ENCODE measurements at places on chromosomes 4 and X.

DNA sequence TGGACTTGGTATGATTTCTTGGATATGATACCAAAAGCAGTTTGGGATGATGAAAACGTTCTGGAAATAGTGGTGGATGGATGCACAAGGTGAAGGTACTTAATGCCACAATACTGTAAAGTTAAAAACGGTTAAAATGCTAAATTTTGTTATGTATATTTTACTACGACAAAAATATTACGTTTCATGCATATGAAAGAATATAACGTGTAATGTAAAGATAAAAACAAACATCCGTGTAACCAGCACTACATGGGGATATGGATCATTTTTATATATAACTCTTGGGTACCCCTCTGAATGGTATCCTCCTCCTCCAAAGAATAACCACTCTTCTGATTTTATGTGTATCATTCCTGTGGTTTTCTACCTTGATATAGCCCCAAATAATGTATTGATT is 862 bp upstream of the CENPU start:
- DNase-seq, result no peak

GRCh38 chr4:4729206-4729605 is 130.3 kb upstream of the MSX1 start:
- DNase-seq, result no peak

GRCh38 chrX:69149466-69150280 is 15.6 kb downstream of the PJA1 start:
- no peak for DNase-seq

DNA sequence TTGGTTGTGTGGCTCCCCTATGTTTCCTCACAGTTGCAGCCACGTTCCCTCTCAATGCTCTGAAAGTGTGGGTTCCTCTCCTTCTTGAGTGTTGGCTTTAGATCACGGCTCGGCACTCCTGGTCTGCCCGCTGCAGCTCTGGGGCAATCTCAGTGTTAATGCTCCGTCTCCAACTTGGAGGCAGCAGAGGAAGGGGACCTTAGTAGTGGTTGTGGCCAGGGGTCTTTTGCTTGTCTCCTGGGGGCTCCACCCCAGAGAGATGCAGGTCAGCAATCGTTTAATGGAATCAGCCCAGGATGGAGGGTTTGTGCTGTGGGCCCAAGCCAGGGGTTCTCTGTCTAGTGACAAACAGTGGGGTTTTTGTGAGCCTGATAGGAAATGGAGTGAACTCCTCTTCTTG is 849.4 kb upstream of the DIAPH2 start:
- no peak for DNase-seq

- no peak for DNase-seq
These were observed 466.1 kb downstream of the C4orf33 start for GRCh38 chr4:129561886-129562671.

- no peak for DNase-seq
These were observed 119.6 kb downstream of the PDLIM5 start for GRCh38 chr4:94571298-94571697.

GRCh38 chrX:22538580-22538979 is 265.9 kb downstream of the CBLL2 start:
- DNase-seq, result no peak

DNA sequence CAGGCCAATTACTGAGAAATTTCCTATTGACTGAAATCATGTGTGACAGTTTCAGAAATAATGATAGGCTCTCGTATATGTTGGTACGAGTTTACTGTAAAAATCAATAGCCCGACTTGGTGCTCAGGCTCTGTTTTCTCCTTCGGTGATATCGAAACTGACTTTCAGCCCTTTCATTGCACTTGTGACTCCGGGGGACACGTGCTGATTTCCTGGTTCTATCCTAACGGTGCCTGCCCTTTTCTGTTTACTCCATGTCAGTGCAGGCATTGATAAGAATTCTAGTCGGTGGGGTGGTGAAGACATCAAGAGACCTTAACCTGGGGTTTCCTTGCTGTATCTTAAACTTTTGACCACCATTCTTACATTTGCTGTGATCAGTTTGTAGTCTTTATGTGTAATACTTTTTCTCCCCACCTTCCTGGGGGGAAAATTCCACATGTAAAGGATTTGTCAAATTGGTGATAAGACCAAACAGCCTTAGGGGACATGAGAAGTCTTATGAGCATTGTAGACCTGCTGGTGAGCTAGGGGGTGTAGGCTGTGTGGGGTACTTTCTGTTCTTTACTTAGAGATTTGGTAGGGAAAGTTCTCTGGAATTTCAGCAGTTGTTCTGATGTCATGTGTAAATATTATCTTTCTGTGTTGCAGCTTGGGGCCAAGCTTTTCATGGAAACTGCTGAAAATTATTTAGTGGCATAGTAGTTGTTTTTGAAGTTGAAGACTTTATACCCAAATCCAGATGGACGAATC is 52.7 kb downstream of the TMEM131L start:
- no peak for DNase-seq

GRCh38 chrX:23937100-23937499 is 29.3 kb downstream of the CXorf58 start:
- DNase-seq, result no peak

DNA sequence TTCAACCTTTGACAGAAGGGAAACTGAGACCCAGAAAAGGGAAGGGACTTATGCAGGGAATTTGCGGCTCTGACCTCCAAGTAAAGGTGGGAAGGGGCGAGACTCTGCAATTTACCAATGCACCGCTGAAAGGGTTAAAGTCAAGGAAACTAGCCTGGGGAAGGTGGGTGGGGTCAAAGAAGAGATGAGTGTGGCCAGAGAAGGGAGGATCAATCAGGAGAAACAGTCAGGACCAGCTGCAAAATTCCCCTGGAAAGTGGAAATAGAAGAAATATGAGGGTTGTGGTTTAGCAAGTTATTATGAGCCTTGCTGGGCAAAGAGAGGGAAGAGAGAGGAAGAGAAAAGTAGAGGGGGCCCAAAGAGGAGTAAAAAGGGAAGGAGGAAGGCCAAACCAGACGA is 30.5 kb downstream of the STARD8 start:
- no peak for DNase-seq

DNA sequence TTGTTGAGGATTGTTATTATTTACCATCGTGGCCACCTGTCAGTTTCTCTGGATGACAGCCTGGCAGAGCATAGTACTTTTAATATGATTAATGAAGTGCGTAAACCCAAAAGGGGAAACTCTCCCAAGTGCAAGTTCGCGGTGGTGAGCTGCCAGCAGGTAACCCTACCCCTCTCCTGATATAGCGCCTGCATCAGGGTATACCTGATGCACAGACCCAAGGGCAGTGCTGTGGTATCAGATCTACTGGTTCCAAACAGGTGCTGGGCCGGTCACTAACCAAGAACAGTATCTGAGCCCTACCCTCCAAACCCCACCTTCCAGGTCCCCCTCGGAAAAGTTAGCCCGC is 1.6 kb downstream of the RNF150 start:
- DNase-seq, result no peak

- no peak for DNase-seq
These were observed 1322.5 kb downstream of the PCDH7 start for GRCh38 chr4:32042486-32043247.

DNA sequence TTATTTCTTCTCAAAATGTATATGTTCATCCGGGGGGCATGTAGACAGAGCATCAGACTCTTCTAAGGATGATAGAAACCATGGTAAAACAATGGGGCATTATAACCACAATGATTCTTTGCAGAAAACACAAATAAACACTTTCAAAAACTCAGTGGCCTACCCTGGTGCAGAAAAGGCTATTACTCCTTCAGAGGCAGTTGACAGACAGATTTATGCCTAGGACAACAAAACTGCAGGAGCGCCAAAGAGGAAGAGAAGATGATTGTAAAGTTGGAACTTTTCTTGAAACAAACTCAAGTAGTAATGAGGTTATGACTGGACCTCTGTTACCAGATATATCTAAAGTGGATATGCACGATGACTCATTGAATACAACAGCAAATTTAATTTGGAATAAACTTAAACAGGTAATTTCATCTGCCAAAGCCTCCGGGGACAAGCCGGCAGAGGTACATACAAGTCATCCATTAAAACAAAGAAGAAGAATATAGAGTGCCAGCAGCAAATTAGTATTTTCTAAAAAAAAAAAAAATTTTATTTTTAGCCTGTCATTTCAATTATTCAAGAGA is 1068.4 kb upstream of the INTU start:
- no peak for DNase-seq

GRCh38 chrX:13119386-13119785 is 75.0 kb upstream of the FAM9C start:
- DNase-seq, result no peak

DNA sequence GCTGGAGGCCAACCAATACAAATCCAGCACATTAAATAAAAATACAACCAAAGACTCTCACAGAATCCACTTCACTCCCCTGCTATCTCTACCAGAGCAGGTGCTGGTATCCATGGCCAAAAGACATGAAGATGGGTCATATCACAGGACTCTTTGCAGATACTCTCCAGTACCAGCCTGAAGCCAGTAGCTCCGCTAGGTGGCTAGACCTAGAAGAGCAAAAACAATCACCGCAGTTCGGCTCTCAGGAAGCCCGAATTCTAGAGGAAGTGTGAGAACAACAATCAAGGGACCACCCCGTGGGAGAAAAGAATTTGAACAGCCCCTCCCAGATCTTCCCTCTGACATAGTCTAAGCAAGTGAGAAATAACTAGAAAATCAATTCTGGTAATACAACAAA is 20.2 kb downstream of the CLIC2 start:
- DNase-seq, result no peak

- DNase-seq, result no peak
These were observed at the start of gene NSUN7 for GRCh38 chr4:40749717-40750460. TSS of gene NSUN7 (plus strand) at chr4:40749955. CDS start at chr4:40750694, 739 bp downstream.

- DNase-seq, result no peak
These were observed 269.9 kb downstream of the OPHN1 start for GRCh38 chrX:68163441-68163840.

DNA sequence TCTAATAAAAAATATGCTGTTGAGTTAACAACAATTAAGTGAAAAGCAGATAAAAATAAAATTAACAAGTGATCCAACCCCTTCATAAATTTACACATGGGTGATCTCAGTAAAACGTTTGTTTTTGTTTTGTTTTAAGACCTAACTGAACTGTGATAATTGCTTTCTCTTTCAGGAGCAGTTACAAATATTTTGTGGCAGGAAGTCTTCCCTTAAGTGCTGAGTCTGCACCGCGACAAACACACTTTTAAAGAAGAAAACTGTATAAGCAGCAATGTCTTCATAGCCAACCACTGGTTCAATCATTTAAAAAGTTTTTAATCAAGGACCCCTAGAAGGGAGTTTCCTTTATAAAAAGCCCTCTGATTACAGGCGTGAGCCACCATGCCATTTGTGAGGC is 53.7 kb upstream of the NFKB1 start:
- no peak for DNase-seq

DNA sequence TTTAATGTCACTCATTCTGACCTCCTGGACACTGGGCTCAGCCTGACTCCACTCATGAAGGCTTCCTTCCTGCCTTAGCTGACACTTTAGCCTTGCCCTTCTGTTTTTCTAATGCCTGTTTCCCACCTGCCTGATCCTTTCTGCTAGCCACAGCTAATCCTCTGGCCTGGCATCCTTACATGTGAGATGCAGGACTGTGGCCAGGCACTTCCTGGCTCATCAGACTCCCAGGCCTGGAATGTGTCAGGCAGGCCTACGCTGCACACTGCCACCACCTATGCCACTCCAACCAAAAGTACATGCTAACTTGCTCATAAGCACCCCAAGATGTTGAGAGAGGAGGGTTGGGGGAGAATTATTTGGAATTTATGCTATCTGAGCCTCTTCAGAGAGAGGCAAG is 138.8 kb upstream of the NALF2 start:
- no peak for DNase-seq

- DNase-seq, result no peak
These were observed 69.9 kb downstream of the COX7B2 start for GRCh38 chr4:46839128-46839527.

DNA sequence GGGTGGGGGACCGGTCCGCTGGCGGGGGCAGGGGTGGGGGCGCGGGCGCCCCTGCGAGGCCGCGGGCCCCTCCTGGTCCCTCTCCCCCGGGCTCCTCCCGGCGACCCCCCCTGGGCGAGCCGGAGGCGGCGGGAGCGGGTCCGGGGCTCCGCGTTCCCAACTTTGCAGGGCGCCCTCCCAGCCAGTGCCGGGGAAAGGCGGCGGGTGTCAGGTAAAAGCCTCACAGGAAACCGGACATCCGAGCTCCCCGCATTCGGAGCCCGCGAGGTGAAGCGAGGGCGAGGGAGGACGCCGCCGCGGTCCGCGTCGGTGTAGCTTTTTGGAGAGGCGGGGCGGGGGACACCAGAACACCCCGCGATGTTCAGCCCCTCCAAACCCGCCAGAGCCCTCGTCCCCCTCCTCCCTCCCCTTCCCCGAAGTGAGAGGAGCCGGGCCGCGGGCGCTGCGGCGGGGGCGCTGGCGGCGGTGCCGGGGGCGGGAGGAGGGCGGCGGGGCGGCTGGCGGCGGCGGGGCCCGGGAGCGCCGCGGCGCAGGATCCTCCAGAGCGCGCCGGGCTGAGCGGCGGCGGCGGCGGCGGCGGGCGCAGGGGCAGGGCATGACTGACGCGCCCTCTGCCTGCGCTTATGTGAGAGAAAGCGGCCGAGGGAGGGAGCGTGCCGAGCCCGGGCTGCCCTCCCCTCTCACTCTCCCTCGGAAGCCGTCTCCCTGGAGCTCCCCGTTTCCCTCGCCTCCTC is at the start of gene VEGFC:
Gene VEGFC, minus strand, starts transcription at position 597 of the 734 bp plus-strand sequence. CDS start 611 bp downstream, outside the sequence.
- DNase-seq, result no peak

GRCh38 chr4:24240655-24241054 is 343.7 kb downstream of the DHX15 start:
- DNase-seq, result no peak

DNA sequence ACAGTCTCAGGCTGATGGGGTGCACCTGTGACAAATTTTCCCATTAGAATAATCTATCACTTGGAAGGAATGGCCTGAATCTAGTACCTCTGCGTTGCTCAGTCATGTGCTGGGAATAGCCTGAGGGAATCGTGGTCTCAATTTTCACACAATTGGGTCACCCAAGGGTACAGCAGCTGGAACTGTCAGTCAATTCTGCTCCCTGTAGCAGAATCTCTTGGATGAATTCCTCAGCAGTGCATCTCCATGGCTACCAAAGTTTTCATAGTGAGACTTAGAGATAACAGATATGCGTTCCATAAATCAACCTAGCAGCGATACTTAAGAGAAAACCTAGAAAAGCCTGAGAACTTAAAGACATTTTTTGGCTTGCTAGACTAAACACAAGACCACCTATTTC is 288.7 kb upstream of the CTSO start:
- DNase-seq, result no peak

GRCh38 chrX:39936886-39937770 is 160.6 kb downstream of the BCOR start:
- no peak for DNase-seq

DNA sequence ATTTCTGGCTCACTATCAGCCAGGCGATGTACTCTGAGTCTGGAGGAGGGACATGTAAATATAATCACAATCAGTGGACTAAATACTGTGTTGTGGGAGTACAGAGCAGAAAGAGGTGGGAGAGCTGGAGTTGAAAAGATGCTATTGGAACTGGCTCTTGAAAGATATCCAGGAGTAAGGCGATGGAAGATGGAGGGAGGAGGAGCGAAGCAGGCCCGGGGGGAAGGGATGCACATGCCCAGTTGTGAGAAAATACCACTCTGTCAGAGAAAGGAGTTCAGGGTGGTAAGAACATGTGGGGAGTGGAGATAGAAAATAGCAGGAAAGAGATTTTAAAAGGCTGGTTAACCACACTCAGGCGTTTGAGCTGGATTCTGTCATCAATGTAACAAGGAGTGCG is 216.9 kb upstream of the ETNPPL start:
- no peak for DNase-seq

- DNase-seq, result no peak
These were observed 149.2 kb downstream of the AWAT2 start for GRCh38 chrX:69900491-69900890.

GRCh38 chrX:19660604-19661255 is 145.4 kb upstream of the MAP3K15 start:
- DNase-seq, result no peak

Data from activated T-helper 9 cell treated with anti-CD3 and anti-CD28 coated beads, Interleukin-2, amount 50 U/mL, for 16 hours (primary cell).